Activated CD4-positive, alpha-beta T cell treated with anti-CD3 and anti-CD28 coated beads for 4 hours (primary cell): ENCODE measurements at places on chromosomes 11 and 22.

GRCh38 chr11:130940706-130941105 lies 24.4 kb upstream of the SNX19 start:
- DNase-seq: no peak

- no peak for DNase-seq
These were observed 8.3 kb downstream of the KRTAP5-11 start for GRCh38 chr11:71574418-71574817.

DNA sequence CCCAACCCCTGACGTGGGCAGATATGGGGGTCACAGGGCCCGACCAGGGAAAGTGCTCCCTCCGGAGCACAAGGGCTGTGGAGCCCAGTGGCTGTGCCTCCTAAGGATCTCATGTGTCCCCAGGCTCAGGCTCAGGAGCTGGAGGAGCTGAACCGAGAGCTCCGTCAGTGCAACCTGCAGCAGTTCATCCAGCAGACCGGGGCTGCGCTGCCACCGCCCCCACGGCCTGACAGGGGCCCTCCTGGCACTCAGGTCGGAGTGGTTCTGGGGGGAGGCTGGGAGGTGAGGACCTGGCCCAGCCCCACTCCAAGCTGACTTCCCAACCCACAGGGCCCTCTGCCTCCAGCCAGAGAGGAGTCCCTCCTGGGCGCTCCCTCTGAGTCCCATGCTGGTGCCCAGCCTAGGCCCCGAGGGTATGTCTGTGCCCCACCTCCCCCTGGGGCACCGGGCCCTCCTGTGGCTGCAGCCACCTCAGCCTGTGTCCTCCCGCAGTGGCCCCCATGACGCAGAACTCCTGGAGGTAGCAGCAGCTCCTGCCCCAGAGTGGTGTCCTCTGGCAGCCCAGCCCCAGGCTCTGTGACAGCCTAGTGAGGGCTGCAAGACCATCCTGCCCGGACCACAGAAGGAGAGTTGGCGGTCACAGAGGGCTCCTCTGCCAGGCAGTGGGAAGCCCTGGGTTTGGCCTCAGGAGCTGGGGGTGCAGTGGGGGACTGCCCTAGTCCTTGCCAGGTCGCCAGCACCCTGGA lies 2.5 kb downstream of the RASSF7 start:
- no peak for DNase-seq

DNA sequence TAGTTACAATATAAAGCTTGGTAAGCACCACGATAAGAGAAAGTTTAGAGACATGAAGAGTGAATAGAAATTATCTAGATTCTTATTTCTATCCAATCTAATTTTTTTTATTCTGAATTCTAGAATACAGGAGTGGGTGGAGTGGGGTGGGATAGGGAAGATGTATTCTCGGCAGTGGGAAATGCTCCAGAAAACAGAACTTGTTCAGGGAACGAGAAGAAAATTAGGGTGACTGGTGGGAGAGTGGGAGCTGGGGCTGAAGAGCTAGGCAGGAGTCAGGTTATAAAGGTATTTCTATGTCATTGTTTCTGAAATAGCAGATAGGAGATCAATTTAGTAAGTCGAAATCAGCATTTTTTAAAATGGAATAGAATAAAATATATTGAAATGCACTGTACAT lies 53.2 kb upstream of the APOA1 start:
- no peak for DNase-seq

DNA sequence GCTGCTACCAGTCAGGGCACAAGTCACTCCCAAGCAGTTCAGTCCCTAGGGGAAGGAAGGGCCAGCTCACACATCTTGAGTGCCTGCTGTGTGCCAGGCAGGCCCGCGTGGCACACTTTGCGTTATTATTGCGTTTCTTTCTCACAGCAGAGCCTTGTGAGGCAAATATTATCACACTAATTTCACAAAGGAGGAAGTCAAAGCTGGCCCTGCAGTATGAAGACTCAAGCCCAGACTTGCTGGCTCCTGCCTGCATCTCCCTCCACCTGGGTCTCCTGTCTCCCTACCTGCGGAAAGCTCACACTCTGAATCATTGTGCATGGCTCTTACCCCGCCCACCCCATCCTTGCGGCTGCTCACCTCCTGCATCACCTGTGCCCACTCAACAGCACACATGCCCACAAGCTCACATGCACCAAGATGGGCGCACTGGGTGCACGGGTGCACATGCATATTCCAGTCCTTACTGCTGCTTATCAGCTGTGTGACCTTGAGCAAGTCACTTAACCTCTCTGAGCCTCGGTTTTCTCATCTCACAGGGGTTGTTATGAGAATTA lies 31.7 kb upstream of the P2RY2 start:
- no peak for DNase-seq

GRCh38 chr22:38300197-38300945 lies 16.9 kb downstream of the CSNK1E start:
- DNase-seq: no peak

GRCh38 chr11:62122076-62122475 lies 1.7 kb upstream of the INCENP start:
- no peak for DNase-seq

DNA sequence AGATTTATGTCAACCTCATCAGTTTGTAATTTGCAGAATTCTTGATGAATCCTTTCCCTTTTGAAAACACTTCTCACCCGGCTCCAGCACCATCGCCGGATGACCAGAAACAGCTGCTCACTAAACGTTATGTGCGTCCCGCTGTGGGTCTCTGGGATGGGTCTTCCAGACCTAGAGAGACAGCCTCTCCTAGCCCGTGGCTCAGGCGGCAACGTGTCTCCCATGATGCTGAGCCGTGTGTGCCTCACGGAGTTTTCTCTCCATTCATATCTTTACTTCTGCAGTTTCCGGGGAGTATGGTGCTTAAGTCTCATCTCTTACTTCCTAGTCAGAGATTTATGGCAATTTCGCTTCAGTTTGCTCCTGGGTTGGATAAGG lies 25.0 kb upstream of the ACR start:
- no peak for DNase-seq

DNA sequence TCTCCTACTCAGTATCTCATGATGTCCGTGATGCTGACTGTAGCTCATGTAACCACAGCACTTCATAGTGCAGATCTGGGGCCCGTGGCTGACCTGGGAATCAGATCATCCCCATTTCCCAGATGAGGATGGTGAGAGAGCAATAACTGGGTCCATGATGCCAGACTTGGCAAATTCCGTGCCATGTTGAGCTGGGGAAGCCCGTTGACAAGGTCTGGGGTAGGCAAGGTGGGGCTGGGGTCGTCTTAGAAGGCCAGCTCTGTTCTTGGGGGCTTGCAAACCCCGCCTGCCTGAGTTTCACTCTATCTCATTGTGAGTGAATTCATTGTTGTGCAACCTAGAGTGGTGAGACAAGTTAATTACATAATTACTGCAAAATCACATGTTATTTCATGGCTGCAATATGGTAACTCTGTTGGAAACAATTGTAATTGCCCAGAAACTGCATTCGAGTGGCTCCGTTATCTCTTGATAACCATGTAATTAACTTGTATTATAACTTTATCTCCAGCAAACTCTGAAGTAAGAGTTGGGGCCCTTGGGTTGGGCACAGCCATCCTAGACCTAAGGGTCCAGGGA lies 41.7 kb downstream of the LMO1 start:
- DNase-seq: no peak

DNA sequence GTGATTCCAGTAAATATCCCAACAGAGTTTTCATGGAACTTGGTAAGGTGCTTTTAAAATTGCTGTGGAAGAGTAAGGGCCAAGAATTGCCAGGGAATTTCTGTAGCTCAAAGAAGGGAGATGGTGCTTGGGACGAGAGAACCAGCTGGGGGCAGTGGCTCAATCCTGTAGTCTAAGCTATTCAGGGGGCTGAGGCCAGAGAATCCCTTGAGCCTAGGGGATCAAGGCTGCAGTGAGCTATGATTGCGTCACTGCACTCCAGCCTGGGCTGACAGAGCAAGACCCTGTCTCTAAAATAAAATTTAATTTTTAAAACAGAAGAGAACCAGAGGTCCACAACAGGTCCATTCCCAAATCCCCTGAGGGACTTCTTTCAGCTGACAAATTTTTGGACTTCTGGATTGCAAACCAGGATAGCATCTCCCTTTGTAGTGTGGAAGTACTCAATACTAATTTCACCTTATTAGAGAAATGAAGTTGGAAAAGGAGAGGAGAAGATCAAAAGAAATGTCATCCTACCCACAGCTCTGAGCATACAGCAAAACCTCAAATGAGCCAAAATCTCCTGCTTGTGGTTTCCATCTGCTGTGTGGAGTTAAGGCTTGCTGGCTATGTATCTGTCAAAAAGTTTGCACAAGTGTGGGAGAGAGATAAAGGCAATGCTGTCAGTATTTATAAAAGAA lies 59.2 kb upstream of the CLPB start:
- no peak for DNase-seq

GRCh38 chr11:80103142-80103859 lies 662.5 kb upstream of the TENM4 start:
- no peak for DNase-seq

GRCh38 chr22:33526434-33527107 lies 393.7 kb downstream of the LARGE1 start:
- no peak for DNase-seq

- DNase-seq: no peak
These were observed 256.8 kb downstream of the INSC start for GRCh38 chr11:15371533-15371932.

GRCh38 chr11:113997473-113997872 lies 22.6 kb downstream of the HTR3A start:
- no peak for DNase-seq

DNA sequence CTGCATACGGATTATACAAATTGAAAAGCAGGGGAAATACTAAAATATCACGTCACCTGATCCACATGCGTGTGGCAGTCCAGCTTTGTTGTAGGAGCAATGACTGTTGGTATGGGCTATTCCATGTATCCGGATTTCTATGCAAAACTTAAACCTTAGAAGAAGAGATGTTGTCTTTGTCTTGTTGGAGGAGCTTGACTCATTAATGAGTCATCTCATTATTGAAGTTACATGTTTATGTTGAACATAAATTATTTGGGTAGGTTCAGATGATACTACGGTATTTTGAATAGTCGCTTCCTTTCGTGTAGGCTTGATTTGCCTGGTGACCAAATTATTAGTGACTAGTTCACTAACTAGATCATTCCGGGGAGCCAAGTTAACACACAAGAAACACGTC lies 806 bp upstream of the SAAL1 start:
- DNase-seq: no peak

GRCh38 chr11:19602891-19603290 lies 109.7 kb upstream of the NAV2 start:
- DNase-seq: no peak

- no peak for DNase-seq
These were observed 16.9 kb upstream of the SLC3A2 start for GRCh38 chr11:62863687-62864335.

GRCh38 chr11:115698243-115698642 lies 194.0 kb upstream of the CADM1 start:
- DNase-seq: no peak

DNA sequence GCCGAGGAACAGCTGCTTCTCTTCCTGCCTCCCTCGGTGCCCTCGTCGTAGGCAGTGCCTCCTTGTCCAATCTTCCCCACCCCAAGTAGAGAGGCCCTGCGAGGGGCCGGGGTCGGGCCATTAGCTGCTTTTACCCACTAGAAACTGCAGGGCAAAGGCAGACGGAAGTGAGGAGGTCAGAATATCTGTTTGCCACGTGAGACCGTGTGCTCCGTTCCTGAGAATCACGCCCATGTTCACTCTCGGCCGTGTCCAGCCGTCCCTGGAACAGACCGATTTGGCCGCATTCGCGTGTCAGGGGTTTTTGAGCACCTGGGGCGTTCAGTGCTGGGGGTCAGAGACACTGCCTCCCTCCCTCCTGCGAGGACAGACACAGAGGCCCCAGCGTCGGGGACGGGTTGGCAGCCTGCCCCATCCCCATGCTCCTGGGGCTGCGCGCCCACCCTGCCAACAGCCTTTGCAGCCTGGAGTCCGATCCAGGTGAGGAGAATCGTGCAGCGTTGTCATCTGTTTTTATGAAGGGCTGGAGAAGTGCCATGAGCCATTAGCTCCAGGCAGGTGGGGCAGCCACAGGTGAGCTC lies 982.2 kb downstream of the BRD1 start:
- no peak for DNase-seq

DNA sequence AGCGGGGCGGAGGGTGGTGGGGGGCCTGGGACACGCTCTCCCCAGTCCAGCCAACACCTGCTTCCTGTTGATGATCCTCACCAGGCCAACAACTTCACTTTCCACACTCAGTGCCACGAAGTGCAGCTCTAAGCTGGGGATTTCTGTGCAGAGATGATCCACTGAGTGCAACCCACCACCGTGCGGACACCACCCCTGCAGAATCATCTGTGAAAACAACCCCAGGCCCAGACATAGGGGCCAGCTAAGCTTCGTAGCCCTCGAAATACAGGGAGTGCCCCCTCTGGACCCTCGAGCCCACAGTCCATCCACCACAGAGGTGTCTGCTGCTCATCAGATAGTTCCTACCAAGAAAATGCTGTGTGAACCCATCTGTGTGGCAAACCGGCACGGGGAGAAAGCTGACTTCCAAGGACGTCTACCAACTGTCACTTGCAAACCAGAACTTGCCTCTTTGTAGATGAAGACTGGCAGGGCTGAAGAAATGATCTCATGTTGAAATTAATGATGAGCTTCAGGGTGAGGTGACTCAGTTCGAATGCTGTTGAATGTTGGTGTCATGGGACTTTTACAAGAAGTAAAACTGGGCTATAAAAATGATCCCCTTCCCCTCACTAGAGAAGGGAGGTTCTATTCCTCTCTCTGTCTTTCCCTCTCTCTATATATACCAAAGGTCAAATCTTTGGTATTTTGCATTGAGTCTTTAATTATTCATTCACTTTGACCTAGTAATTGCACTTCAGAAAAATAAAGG lies 73.4 kb downstream of the MYEOV start:
- no peak for DNase-seq

DNA sequence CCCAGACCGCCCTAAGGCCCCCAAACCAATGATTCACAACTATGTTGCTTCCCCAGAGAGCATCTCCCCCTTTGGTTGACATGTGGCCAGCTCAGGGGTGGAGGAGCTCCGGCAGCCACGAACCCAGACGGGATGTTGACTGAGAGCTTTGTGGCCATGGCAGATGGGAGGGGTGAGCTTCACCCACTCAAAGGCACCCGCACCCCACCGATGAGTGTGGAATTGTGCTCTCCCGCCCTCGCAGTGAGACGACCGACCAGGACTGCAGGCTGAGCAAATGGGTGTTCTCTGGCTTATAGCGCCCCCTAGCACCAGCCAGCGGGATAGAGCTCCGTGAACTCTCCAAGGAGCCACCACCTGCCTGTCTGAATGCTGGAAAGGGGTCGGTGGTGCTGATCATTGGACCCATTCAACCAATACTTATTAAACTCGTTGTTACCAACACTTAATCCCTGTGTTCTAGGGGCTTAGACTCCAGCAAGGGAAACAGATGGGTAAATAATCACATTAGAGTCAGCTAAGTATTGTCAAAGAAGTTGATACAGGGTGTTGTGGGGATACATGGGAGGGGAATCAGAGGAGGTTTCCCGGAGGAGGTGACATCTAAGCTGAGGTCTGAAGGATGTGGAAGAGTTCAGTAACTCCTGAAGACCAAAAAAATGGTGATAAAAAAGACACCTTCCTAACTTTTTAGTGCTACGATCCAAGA lies 4.5 kb upstream of the TIMP3 start:
- peak; percentile 50 for DNase-seq

DNA sequence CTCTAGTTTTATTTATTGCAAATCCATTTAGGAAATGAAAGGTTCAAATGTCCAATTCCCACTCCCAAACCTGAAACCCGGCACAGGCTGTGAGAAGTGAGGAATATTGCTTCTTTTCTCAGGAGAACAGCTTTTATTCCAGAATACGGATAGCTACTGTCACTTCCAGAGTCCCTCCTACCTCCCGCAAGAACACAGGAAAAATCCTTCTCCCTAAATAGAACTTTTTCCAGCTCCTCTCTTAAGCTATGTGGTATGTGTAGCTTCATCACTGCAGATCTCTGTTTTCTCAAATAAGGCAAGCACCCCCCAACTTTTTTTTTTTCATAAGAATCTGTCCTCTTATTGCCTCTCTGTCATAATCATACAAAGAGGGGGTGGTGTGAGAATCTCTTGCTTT lies 126.8 kb downstream of the LARGE1 start:
- no peak for DNase-seq
